ENCODE measurements at places on chromosomes 2 and 18.

GRCh38 chr2:91974401-91975129 lies 2896.7 kb upstream of the TEKT4 start:
- no peak for DNase-seq

- no peak for DNase-seq
Measured at GRCh38 chr18:77711096-77711495, 461.4 kb downstream of the GALR1 start.

DNA sequence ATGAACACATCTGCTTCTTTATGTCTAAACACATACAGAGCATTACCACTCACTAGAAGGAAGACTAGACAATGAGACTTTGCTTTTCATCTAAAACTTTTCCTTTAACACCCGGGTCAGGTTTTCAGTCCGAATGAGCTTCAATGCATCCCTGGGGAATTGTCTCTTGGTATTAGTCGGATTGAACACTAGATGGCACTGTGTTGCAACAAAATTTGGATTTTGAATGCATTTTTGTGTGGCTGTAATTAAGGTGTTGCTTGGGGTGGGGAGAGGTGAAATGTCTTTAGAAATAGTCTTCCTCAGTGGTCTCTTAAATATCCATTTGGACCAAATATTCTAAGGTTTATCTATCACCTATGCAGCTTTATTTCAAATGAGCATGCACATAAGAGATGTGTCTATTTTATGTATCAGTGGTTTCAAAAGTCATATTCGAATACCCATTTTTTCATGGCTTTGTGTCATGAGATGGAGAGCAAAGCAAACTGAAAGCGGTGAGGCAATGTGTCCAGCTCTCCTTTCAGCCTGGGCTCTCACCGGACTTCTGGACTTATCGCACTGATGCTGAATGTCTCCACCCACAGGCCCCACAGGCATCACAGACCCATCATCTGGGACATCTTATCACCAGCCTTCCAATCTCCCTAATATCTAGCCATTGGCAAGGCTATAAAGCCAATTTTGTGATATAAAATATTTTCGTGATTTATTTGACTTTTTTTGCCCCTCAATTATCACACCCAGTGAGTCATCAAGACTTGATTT lies 510.3 kb downstream of the RNF144A start:
- DNase-seq = peak; percentile 71

- no peak for DNase-seq
Measured at GRCh38 chr2:230453006-230453405, 37.0 kb downstream of the SP100 start.

- no peak for DNase-seq
Measured at GRCh38 chr18:46412916-46413315, 244.1 kb downstream of the LOXHD1 start.

DNA sequence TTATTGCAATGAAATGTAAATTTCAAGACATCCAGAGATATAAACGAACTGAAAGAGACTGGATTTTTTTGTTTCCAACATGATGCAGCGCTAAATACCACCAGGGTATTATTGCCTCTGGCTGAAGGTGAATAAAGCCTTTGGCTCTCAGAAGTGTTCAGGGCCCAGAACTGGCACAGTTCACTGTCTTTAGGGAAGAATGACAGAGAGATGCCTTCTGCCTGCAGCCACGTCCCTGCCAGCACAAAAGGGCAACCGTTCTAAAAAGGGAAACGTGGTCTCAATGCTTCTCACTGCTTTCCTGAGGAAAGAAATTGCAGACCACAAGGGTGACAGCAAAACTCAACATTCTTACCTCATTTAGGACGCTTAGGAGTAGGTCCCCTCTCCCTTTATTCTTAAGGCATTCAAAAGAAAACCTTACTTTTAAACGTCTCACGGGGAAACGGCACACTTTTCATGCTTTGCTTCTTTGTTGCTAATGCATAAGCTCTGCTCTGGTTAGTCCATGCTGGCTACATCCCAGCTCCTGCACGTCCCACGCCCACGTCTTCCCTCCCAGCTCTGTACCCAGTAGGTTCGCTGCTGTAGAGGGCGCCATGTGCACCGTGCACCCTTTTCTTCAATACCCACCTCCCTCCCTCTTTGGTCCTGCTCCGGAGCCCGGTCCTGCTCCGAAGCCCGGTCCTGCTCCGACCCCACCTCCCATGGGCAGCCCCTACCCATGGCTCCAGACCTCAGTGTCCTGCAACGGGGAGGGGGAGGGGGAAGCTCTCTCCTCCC lies 171.0 kb downstream of the HRH4 start:
- no peak for DNase-seq

DNA sequence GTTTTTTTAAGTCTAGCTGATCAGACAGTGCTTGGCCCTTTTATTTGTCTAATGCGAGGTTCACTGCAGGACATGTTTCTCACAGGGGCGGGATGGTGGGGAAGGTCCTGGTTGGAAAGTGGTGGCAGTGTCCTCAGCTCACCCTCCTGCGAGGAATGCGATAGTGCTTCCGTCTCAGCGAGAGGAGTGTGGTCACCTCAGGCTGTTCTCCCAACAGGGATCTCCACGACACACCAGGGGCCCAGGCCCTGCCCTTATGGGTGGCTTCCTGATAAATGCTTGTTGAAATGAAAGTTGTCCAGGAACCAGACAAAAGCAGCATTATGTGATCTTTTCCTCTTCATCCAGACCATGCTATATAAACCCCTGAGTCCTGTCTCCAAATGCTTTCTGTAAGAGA lies 70.1 kb downstream of the BOLA3 start:
- DNase-seq = no peak

GRCh38 chr2:23380562-23381065 lies 4.4 kb upstream of the KLHL29 start:
- DNase-seq = no peak

DNA sequence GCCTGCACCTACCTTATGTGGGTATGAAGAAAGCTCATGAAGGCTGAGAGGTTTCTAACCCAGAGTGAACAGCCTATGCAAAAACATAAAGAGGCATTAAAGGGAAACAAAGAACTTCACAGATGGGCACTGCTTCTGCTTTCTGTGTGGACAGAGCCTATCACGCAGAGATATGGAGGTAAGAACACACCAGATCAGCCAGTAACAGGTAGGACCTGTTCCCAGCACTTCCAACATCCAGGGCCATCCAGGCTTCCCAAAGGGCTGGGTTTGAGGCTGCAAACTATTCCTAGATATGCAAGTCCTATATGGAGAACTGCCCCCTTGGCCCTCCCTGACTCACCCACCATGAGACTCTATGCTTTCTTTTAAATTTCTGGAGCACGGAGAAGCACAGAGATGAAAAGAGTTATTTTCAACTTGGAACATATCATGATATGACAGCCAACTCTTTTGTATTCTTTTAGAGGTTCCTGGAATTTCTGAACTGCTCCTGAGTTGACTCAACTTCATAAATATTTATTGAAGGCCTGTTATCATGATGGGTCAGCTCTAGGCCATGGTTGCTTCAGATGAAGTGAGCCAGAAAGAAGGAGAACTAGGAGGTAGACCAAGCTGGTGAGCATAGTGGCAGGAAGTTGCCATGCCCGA lies 77.4 kb upstream of the PPP1CB start:
- no peak for DNase-seq

- DNase-seq = no peak
Measured at GRCh38 chr18:60358516-60358915, 14.1 kb downstream of the MC4R start.

- DNase-seq = no peak
Measured at GRCh38 chr18:47826157-47827074, 104.0 kb downstream of the SMAD2 start.

DNA sequence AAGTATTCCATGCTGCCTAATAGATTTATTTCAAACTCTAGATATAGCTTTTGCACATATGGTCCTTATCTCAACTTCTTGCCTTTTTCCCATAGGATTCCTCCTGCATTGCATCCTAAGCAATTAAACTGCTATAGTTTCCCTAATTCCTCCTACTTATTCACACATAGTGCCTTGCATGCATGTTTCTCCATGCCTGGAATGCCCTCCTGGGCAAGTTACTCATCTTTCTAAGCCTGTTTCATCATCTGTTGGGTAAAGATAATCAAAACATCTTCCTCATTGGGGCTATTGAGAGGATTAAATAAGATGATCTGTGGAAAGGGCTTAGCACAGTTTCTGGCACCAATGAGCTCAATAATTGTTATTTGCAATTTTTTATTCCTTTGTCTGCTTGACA lies 726.5 kb downstream of the SLC4A3 start:
- no peak for DNase-seq

GRCh38 chr2:153165021-153165420 lies 313.5 kb downstream of the RPRM start:
- no peak for DNase-seq

- no peak for DNase-seq
Measured at GRCh38 chr2:120637847-120638246, 97.8 kb upstream of the GLI2 start.

DNA sequence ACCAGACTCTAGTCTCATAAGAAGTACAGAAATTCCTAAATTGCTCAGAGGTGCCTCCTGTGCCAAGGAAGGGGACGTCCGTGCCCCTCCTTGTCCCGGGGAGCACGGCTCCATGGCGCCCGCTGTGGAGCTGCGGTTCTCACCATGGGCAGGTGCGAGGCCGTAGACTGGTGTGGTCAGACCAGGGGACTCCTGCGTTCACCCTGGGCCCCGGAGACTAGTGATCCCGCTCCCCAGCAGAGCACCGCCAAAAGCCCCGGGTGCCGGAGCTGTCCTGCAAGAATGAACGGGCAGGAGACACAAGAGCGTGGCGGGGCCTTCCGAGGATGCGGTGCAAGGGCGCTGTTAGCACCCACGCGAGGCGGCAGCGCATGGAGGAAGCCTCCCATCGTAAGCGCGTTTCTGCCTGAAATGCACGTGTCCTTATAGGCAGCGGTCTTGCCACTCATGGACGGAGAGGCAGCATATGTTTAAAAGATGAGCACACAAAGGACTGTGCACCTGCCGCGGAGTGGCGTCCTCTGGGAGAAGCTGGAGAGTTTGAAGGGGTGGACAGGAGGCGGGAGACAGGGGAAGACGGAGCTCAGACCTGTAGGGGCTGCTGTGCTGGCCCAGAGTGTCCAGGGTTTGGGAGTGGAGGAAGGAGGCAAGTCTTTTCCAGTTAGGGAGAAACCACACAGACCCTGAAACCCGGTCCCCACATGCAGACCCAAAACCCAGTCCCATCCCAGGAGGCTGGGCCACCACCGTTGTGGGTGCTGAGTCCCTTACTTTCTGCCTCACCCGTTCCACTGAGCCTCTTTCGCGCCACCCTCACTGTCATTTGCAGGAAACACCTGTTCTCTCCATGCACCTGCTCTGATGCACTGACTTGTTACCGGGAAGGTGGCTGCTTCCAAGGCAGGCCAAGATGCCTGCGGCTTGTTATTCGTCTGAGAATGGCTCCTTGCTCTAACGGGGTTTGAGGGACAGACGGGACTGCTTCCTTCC lies 7.5 kb upstream of the KCNG2 start:
- DNase-seq = peak; percentile 44

All from NCI-H1417 treated with DMSO at 0.1 percent for 48 hours (cell line).